Activated CD4-positive, alpha-beta memory T cell treated with anti-CD3 and anti-CD28 coated beads, Interleukin-2, amount 10 ng/mL, durations not matched to agents 7 days and 5 days (primary cell): ENCODE measurements at places on chromosomes 16 and 17.

GRCh38 chr17:7476494-7476893, 2.9 kb downstream of the ZBTB4 start:
- DNase-seq, result no peak

- peak; percentile 63 for DNase-seq
These were observed 9.2 kb downstream of the TBKBP1 start for GRCh38 chr17:47703191-47703591.

DNA sequence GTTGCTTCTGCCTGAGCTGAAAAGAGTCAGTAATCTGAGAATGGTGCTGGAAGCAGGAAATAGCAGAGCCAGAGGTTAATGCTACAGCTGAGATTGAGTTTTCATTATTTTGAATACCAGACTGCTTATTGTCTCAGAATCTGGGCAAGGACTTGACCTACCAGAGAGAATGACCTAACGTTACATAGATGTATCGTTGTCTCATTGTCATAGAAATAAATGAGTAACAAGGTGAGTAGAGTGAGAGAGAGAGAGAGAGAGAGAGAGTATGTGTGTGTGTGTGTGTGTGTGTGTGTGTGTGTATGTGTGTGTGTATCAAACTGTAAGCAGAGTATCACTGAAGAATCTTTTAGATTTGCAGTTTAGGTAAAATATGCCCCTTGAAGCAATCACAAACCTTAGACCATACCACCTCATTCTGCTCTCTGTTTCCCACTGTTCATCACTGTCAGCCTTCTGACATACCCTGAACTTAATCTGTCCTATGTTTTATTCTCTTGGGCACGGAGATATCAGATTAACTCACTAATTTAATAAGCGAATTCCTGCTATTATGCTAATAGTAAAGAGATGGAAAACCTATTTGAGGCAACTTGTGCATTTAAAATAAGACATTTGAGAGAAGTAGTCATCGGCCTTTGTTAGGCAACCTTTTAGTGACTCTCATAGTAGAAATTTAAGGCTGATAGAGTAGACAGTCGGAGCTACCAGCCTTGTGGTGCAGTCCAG, 87.8 kb downstream of the CYB561 start:
- DNase-seq, result no peak

DNA sequence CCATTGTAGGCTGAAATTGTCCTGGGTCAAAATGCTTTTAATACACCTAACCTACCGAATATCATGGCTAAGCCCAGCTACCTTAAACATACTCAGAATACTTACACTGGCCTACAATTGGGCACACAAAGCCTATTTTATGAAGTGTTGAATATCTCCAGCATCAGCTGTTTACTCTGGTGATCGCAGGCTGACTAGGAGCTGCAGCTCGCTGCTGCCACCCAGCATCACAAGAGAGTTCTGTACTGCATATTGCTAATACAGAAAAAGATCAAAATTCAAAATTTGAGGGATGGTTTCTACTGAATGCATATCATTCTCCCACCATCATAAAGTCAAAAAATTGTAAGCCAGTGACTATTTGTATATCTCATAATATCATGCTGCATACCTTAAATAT, 55.3 kb downstream of the ULK2 start:
- no peak for DNase-seq

GRCh38 chr16:87921236-87921773, 15.0 kb downstream of the CA5A start:
- no peak for DNase-seq

GRCh38 chr16:81261049-81261648, 22.7 kb downstream of the BCO1 start:
- peak; percentile 17 for DNase-seq

DNA sequence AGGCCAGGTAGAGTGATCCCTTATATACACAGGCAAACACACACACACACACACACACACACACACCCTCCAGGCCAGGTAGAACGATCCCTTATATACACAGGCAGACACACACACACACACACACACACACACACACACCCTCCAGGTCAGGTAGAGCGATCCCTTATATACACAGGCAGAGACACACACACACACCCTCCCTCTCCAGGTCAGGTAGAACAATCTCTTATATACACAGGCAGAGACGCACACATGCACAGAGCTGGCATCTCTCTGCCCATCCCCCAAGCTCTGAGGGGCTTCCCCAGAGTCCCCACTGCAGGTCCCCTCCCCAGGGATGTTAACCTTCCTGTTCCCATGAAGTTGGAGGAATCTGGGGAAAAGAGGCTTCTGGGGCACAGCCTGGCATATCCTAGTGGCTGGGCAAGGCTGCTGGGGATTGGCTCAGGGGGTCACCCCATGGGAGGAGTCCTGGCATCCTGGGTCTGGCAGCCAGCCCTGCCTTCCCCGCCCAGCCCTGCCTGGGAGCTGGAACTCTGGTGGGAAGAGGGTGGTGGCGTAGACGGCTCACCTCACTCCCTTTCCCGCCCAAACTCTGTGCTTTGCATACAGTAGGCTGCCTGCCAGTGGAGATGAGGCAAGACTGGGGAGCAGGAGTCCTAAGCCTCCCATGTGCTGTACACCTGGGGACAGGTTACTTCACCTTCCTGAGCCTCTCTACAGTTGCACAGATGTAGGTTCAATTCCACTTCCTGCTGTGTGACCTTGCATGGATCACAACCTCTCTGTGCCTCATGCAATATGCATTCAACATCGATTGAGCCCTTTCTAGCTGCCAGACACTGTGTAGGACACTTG, 41.8 kb downstream of the TEKT5 start:
- no peak for DNase-seq
